ENCODE measurements at places on chromosomes 1 and 21. TPM values are rescaled to one million over a fixed set of nuclear protein-coding genes. Genes with fewer than 3 reads are reported as not detected.

SETD4 gene
- 16.1 TPM for total RNA-seq

TRIM46 gene
- 6.5 TPM for total RNA-seq

JAM2 gene
- total RNA-seq, result under 0.01 TPM

HUNK gene
- total RNA-seq, result 1.3 TPM

KRTAP19-1 gene
- not detected for total RNA-seq

PITHD1 gene
- 25.4 TPM for total RNA-seq

FMOD gene
- total RNA-seq, result 0.86 TPM

S100A5 gene
- total RNA-seq, result 0.32 TPM

FGR gene
- not detected for total RNA-seq

C1orf141 gene
- not detected for total RNA-seq

LRRN2 gene
- under 0.01 TPM for total RNA-seq

ETV3L gene
- not detected for total RNA-seq

OR6K3 gene
- total RNA-seq, result not detected

NPPA gene
- total RNA-seq, result not detected

RNU1-1 gene
- total RNA-seq, result under 0.01 TPM

RNU1-2 gene
- not detected for total RNA-seq

GBP4 gene
- total RNA-seq, result 14.2 TPM

SHE gene
- total RNA-seq, result not detected

LCE1D gene
- not detected for total RNA-seq

ZMPSTE24 gene
- 110 TPM for total RNA-seq

CD2 gene
- not detected for total RNA-seq

PPFIA4 gene
- 4.3 TPM for total RNA-seq

AKR7A3 gene
- total RNA-seq, result 0.43 TPM

PLEKHA6 gene
- total RNA-seq, result 2.9 TPM

CBS gene
- 92.4 TPM for total RNA-seq

NKAIN1 gene
- not detected for total RNA-seq

LRRC53 gene
- total RNA-seq, result not detected

CHODL gene
- under 0.01 TPM for total RNA-seq

GPR3 gene
- 0.64 TPM for total RNA-seq

LENEP gene
- total RNA-seq, result 0.43 TPM

CFAP141 gene
- total RNA-seq, result not detected

MSH4 gene
- total RNA-seq, result 0.43 TPM

TEDDM1 gene
- total RNA-seq, result not detected

All from fibroblast of villous mesenchyme (primary cell).